Dermis microvascular lymphatic vessel endothelial cell (primary cell): ENCODE measurements at places on chromosomes 2 and 18. TPM values are rescaled to one million over a fixed set of nuclear protein-coding genes. Genes with fewer than 3 reads are reported as not detected.
A peak's percentile ranks its signal among the peaks of the same experiment; 100 is the strongest.

The ATP5MC3 gene
- total RNA-seq, result 70.7 and 89.9 TPM in 2 replicates

The POTEC gene
- not detected in 2 replicates for total RNA-seq

- no peak for DNase-seq
Measured at GRCh38 chr2:40445467-40445866, 6.4 kb downstream of the SLC8A1 start.

GRCh38 chr2:203470371-203470770 lies 64.7 kb downstream of the RAPH1 start:
- no peak for DNase-seq

DNA sequence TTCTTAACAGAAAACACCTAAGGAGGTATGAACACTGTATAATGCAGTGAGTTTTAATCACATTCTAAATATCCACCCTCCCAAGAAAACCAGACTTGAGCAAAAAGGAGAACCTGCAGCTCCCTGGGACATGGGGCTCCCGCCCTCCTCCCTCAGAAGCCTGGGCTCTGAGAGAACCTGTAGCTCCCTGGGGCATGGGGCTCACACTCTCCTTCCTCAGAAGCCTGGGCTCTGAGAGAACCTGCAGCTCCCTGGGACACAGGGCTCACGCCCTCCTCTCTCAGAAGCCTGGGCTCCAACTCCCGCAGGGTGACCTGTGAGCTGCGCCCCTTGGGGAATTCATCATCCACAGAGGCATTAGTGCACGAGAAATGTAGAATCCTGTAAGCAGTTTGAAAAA lies 222.9 kb downstream of the SNTG2 start:
- no peak for DNase-seq

The SCYGR4 gene
- not detected in 2 replicates for total RNA-seq

GRCh38 chr2:64649013-64649484 lies 4.7 kb downstream of the SERTAD2 start:
- DNase-seq, result no peak

The UGT1A8 gene
- not detected in 2 replicates for total RNA-seq

- DNase-seq, result no peak
Measured at GRCh38 chr2:75894170-75894569, 183.5 kb upstream of the GCFC2 start.

DNA sequence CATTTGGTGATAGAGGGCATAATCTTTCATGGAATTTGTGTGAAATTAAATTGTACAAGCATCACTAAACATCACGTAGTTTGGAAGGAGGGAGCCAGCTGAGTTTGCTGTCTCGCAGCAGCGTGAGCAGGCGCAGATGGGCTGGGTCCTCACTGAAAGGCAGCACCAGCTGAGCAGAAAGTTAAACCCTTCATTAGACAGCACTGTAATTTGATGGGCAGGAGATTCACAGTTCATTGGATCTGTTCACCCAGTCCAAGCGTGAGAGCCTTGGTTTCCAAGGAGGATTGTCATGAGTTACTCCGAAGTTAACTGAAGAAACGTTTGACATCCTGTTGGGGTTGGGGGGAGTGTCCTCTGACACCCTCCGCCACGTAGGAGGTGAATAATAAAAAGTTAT lies 89.8 kb upstream of the NFATC1 start:
- no peak for DNase-seq

GRCh38 chr2:109017017-109017416 lies 28.0 kb upstream of the EDAR start:
- no peak for DNase-seq

GRCh38 chr18:57743008-57743407 lies 60.1 kb downstream of the ATP8B1 start:
- DNase-seq, result peak; percentile 32

GRCh38 chr18:10297086-10297485 lies 157.3 kb upstream of the APCDD1 start:
- DNase-seq, result no peak

DNA sequence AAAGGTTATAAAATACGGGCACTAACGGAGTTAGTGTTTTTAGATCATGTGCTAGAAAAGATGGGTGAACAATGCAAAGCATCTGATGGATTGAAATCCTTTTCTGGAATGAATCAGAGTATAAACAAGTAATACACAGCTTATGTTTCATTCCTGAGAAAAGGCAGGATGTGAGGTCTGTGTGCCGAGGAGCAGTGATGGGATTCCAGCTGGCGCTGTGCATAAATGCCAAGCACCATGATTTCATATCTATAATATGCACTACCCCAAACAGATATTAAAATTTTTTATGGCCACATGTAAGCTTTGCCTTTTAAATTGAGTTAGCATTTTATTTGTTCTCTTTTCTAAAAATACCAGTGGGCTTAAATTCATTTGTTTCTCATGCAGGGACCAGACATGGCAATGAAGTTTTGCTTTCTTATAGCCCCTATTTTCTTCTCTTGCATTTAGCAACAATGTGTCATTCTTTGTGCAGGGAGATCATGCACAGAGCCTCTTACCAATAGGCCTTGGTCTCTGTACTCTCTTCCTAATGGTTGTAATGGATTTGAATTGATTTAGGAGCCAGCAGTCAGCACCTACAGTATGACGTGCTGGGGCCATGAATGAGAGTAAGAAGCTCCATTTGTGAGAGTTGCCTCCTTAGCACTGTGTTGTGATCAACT lies 323.9 kb downstream of the SLC8A1 start:
- no peak for DNase-seq

The REG1B gene
- total RNA-seq, result not detected in 2 replicates

DNA sequence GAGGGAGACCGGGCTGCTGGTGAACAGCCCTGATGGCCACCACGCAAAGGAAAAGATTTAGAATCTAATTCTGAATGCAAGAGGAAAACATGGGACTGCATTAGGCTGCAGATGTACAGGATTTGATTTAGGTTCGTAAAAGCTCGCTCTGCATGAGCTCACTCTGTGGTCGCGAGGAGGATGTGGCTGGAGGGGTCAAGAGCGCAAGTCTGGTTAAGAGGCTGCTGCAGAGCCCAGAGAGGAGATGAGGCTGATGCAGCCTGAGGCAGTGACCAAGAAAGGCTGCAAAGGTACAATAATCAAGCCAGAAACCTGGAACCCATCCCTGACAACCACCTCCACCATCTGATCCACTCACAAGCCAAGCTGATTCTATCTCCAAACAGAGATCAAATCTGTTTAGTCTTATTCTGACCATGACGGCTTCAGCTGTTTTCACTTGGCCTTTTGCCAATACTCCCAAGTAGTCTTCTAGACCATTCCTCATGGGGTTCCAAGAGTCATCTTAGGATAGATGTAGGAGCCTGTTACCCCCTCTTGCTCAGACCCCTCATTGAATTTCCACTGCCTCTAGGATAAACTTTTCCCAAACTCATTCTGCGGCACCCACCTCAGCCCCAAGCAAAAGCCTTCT lies 58.9 kb upstream of the ARL4C start:
- no peak for DNase-seq

DNA sequence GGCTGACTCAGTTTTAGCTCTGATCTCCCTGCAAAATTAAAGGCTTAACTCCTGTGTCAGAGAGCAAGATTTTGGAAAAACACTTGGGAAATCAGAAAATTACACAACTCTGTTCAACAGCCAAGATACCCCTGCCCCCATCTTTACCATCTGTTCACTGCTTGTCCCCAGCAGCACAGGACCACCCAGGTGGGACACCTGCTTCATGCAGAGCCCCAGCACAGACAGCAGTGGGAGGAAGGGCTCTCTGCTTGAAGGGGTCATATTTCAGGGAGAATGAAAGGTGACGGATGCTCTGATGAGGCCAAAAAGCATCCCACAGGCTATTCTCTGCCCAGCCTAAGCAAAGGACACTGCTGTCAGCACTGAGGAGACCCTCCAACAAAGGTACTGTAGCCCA lies 584.6 kb upstream of the KLHL29 start:
- no peak for DNase-seq

The ELOA2 gene
- total RNA-seq, result not detected in 2 replicates

The PRKAG3 gene
- total RNA-seq, result not detected in 2 replicates

The PSMD14 gene
- total RNA-seq, result 57.8 and 79.3 TPM in 2 replicates

GRCh38 chr2:138447889-138448570 lies 53.5 kb upstream of the SPOPL start:
- DNase-seq, result peak; percentile 77
